Effector memory CD4-positive, alpha-beta T cell (primary cell): ENCODE measurements at places on chromosomes 1 and 21.

- no peak for DNase-seq
Observed at GRCh38 chr1:160534823-160535605, 12.0 kb upstream of the SLAMF6 start.

DNA sequence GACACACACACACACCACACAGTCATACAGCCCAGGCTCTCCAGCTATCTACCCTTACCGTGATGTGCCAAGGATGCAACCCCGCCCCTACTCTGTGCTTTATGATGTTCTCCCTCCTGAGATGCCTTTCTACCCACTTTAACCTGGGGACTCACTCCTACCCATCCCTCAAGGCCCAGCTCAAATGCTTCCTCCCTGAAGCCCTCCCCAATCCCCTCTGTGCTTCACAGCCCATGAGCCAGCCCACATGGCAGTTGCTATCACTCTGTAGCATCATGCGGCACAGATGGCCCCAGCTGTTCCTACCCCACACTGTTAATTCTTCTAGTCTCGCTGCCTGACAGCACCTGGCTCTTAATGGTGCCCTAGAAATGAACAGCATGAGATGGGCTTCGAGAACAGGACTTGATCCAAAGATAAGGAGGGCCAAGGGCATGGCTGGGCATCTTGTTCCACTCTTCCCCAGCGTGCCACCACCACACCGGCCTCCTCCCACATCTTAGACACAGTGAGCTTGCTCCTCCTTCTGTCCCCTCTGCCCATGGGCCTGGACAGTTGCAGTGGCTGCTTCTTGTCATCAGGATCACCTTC, 109.8 kb downstream of the GLIS1 start:
- no peak for DNase-seq

DNA sequence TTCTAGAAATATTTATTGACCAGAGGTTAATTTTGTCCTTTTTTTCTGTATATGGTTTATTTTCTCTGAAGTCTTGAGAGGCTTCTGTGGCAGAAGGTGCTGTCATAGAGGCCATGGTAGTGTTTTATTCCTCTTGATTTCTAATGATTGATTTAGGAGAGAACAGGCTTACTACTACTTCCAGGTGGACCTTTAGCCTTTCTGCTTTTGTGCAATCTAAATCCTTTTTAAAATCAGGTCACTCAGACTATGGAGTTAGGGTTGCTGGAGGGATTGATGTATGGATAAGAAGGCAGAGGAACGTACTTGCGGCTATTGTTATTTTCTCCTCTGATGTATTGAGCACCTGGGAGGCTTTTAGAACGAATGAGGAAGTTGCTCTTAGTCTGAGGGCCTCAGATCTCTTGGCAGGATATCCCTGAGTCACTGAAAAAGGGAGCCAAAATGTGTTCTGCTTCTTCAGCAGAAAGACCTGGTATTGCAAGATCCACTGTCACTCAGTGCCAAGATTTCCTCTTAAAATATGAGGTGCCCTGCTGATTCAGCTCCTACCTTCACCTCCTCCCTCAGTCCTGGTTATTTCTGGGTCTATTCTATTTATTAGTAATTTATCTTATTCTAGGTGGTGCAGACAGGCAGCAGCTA, 277.4 kb downstream of the ZNF648 start:
- DNase-seq, result no peak

- DNase-seq, result no peak
Observed at GRCh38 chr1:59139396-59139795, 157.5 kb upstream of the FGGY start.

GRCh38 chr1:29912425-29912824, 676.1 kb downstream of the PTPRU start:
- DNase-seq, result no peak
